ENCODE measurements at places on chromosomes 2 and 18. TPM values are rescaled to one million over a fixed set of nuclear protein-coding genes. Genes with fewer than 3 reads are reported as not detected.

GRCh38 chr2:1595274-1595673 is 149.0 kb downstream of the PXDN start:
- DNase-seq: no peak

- DNase-seq: no peak
Observed at GRCh38 chr2:170140561-170140960, 37.4 kb upstream of the MYO3B start.

Gene HOXD12
- not detected for total RNA-seq

GRCh38 chr2:127844973-127845372 is 13.0 kb downstream of the POLR2D start:
- DNase-seq: no peak

Gene EVX2
- total RNA-seq: not detected

DNA sequence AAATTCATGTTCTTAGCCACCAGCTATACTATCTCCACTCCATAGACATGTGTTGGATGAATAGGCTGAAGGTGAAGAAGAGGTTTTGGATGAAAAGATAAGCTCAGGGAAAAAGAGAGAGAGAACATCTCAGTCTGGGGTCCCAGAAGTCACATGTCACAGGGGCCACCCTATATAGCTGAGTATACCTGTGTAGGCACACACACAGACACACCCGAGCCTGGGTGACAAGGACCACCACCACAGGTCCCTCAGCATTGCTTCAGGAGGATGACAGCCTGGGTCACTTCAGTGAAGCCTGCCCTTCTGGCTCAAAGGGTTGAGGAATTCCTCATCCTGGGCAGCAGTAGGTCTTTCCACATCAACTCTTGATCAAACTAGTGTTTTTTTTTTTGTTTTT is 56.2 kb downstream of the POLR1A start:
- DNase-seq: no peak

GRCh38 chr2:50449306-50449705 is 582.6 kb downstream of the NRXN1 start:
- DNase-seq: no peak

- DNase-seq: peak; percentile 36
Observed at GRCh38 chr2:65630643-65631042, 198.2 kb upstream of the SPRED2 start.

Gene CCDC85A
- total RNA-seq: 0.45 TPM

Gene GAD1
- not detected for total RNA-seq

Gene SLC19A3
- total RNA-seq: 1.6 TPM
